Stimulated activated naive B cell treated with anti-CD40 and anti-IgM and Interleukin-4, amounts not matched to agents 10 μg/mL and 1 μg/mL and 100 μg/mL, for 72 hours (primary cell): ENCODE measurements at places on chromosomes 2 and 18.

- DNase-seq, result no peak
These were observed 81.9 kb downstream of the SLC8A1 start for GRCh38 chr2:40370007-40370395.

DNA sequence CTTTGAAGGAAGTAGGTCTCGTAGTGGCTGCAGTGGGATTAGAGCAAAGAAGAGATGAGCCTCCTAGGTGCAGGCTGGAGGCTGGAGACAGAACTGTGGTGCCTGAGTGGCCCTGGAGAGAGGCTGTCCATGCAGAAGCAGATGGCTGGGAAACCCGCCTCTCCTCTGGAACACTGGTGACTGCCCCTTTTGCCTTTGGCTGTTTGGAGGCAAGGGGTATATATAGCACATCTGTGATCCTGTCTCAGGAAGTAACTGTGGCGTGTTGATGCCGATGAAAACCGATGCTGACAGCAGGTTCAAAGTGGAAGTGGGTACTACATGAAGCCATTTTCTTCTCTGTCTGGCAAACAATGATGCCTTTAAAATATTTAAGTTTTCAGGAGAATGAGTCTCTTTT is 43.5 kb downstream of the SLC9A2 start:
- DNase-seq, result no peak

- DNase-seq, result no peak
These were observed 91.8 kb downstream of the PLEKHM3 start for GRCh38 chr2:207933396-207934065.

DNA sequence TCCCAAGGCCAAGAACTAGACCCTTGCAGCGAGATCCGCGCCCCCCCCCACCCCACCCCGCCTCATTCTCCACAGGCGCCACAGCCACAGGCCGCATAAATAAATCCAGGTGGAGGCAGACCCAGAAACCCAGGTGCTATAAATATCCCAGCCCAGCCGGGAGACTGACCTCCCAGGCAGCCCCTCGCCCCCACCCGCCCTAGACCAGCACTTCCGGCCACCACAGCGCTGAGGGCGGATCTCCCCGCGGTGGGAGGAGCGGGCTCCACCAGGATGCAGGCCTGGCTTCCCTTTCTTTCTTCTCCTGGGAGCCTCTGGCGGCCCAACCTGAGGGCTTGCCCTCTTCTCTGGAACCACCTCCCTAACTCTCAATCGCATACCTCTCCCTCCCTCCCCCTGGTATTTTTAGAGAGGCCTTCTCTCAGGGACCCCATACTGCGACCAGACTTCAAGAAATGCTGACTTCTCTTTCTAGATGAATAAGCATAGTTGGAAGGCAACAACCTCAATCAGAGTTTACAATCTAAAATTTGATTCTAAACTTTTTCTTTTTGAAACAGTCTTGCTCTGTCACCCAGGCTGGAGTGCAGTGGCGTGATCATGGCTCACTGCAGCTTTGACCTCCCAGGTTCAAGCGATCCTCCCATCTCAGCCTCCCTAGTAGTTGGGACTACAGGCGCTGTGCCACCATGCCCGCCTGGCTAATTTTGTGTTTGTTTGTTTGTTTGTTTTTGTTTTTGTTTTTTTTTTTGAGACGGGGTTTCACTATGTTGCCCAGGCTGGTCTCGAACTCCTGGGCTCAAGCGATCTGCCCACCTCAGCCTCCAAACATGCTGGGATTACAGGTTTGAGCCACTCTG is 55.0 kb downstream of the PKDCC start:
- no peak for DNase-seq

DNA sequence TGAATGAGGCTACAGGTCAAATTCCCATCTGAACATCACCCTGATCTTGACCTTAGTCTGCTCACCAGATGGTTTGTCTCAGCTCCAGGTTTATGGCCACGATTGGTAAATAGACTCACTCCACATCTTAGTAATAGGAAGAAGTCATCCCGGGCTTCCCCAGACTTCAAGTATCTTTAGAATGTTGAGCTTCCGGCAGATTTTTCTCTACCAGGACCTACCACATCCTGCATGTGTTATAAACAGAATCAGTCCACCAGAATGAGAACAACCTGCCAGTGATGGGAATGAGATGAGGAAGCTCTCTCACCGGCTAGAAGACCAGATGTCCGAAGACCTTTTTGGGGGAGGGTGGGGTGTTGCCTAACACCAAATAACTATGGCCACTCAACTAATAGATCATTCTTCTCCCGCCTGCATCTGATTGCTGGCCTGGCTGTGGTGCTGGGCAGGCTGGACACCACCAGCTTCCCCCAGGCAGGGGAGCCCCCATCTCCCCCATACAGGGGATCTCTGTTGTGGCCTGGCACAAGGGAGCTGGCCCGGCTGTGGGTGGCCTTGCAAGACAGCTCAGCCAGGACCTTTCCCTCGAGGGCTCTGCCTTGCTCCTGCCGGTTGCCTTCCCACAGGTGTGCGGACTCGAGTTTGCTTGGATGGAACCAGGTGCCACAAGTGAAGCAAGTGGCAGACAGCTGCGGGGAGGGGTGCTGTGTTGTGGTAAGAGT is 88.5 kb downstream of the SH3RF3 start:
- no peak for DNase-seq

DNA sequence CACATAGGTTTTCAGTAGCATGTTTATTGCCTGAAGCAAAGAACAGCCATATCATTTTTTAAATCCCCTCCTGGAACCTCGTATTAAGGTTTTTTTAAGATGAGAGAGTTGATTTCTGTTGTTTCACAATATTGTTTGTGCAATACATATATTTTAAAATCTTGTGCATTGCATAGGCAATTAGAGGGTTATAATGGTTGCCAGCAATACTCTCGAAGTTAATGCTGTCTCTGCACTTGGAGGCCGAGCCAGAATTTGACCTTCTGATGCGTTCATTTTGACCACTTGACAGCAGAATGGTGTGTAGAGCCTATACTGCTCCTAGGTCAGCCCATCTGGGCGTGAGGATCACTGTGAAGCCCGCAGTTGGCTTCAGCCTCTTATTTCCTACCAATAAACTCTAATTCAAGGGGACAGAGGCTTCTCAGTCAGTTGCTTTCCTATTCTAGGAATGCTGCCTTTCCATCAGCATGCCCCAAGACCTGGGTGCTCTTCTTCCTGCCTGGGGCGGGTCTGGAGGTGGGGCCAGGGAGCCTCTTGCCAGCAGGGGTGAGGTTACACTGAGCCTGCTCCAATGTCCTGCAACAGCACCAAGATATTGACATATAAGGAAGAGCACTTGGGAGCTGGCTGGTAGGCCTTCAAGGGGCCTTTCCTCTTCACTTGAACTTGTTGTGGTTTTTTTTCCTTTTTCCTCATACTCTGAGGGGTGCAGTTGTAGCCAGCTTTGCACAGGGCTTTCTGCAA is 91.4 kb upstream of the BCL2L11 start:
- DNase-seq, result no peak

DNA sequence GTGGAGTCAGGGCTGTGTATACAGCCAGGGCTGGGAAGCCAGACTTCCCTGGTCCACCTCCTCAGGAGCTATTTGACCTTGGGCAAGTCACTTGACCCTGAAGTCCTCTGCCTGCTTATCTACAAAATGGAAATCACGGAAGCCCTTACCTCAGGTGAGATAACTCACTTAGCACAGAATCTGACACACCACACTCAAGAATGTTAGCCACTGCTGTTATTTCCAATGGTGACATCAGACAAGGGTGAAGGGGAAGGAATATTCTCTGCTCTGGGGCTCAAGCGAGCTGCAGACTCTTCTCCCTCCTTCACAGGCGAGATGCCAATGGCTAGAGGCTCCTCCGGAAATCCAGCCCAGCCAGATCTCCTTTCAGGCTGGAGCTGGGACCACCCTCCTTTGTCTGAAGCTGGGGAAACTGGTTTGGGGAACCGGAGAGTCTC is 189.6 kb downstream of the HAUS1 start:
- DNase-seq, result no peak

DNA sequence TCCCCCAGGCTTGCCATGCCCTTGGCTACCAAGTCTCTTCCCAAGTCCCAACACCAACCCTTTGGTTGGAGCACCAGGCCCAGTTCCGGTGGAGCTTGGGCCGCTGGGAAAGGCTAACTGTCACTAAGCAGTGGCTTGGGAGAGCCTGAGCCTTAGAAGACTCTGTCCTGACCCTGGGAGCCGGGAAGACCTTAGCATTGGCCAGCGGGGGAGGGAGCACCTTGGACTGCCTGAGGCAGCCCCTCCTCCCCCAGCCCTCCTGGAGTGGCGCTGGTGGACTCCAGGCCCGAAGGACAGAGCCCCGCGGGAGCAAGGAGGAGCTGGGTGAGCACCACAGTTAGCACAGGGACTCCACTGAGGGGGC is 62.5 kb upstream of the POMC start:
- DNase-seq, result no peak

DNA sequence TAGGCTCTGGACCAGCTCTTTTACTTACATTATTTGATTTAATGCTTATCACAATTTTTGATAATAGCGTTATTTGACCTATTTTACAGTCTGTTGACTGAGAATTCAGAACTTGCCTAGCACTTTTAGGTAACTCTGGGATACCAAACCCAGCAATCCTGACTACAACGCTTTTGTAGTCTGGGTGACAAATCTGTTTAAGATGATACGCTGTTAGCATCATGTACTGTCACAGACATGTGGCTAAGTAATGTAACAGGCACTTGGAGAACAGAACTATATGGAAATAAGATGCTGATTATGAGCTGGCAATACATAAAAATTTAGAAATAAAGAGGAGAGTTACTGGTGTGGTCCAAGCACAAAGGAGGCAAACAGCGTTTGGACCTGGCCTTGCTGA is 130.6 kb downstream of the RBMS1 start:
- no peak for DNase-seq

GRCh38 chr2:105320651-105321215 is 8.8 kb downstream of the TGFBRAP1 start:
- no peak for DNase-seq

DNA sequence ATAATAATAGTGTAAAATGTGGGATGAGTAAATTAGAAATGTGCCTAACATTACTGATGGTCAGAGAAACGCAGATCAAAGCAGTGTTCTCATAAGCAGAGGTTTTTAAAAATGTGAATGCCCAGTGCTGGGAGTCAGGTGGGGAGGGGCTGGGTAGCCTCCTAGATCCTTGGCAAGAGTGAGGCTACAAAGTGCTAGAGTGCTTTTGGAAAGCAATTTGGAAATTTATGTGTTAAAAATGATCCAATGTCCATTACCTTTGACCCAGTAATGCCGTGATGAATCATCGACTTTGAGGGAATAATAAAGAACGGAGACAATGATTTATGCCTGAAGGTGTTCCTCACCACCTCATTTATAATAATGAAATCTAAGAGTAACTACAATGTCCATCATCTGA is 44.9 kb upstream of the TWIST2 start:
- DNase-seq, result no peak

DNA sequence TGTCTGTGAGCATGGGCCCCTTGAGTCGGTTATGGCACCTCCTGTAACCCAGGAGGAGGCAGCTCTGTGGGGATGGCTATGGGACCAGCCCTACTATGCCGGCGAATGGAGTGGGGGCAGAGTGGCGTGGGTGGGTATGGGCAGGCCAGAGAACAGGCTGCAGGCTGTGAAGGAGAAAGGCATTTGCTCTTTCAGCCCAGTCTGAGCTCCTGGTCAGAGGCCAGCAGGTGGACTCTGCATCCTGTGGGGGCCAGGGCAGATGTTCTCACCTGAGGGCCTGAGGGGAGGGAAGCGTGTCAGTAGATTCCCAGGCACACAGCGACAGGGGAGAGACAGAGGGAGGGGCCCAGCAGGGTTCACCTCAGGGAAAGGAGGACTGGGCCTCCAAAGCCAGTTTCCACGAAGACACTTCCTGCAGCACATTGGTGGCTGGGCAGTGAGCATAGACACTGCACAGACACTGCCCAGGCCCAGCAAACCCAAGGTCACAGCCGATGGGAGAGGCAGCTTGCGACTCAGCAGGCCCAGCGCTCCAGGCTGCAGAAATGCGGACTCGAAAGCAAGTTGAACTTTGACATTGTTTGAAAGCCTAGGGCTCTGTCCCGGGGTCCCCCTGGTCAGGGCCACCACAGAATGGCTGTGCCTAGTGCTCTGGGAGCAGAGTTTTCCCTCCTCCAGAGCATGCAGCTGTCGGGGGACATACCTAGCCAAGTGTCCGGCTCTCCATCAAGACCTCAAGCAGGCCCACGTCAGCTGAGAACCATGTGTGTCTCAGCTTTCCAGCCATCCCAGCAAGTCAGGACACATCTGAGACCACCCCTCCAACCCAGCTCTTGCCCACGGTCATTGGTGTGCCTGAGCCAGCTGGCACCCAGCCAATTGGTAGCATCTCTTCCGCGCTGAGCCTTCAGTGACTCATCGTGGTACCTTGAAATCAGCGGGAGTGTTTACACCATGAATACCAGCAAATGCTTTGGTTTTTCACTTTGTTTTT is 53.8 kb downstream of the TGOLN2 start:
- DNase-seq, result no peak

DNA sequence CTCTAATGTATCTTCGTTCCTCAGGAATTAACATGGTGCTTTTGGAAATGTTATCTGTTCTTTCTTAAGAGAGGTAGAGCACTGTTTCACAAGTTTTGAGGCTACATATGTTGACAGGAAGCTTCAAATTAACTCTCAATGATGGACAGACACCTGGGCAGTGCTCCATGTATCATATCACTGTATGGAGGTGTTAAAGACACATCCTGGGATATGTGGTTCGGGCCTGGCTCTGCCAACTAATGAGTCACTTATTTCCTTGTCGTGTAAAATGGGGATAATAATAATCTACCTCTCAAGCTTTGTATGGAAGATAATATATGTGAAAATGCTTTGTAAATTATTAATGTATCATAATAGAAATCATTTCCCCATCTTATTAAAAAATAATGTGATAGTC is 90.2 kb downstream of the PARD3B start:
- no peak for DNase-seq

DNA sequence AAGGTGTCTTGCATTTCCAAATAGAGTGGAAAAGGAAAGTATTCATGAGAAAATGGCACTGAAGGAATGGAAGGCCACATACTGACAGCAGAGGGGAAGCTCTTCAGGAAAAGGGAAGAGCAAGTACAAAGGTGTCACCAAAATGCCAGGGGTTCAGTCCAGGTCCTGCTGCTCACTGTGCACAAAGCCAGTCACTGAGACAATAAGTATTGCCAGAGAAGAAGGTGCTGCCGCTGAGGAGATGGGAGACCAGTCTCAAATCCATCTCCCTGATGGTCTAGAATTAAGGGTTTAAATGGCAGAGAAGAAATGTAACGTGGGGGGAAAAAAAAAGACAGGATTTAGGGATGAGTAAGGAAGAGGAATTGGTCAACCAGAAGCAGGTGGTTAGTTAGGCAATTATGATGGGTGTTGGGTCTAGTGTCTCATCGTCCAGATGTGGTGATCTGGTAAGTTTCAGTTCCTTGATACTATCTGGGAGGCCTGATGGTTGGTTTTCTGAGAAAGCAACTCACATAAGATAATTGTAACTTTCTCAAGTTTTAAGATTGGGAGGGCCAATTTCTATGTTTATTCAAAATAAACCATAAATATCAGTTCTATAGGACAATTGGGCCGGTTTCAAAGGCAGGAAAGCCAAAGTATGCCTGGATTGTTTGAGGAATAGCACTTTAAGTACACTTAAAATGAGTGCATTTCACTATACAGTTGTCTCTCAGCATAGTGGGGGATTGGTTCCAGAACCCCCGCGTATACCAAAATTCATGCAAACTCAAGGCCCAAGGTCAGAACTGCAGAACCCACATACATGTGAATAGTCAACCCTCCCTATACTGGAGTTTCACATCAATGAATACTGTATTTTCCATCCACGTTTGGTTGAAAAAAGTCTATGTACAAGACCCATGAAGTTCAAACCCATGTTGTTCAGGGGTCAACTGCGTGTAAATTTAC is 109.1 kb upstream of the DNAJC10 start:
- no peak for DNase-seq

- no peak for DNase-seq
These were observed 310.8 kb upstream of the MGAT5 start for GRCh38 chr2:133943108-133943507.

- DNase-seq, result no peak
These were observed 178.8 kb upstream of the HDAC4 start for GRCh38 chr2:239579524-239580198.
